AG08396 (cell line): ENCODE measurements at places on chromosomes 3 and 15.

DNA sequence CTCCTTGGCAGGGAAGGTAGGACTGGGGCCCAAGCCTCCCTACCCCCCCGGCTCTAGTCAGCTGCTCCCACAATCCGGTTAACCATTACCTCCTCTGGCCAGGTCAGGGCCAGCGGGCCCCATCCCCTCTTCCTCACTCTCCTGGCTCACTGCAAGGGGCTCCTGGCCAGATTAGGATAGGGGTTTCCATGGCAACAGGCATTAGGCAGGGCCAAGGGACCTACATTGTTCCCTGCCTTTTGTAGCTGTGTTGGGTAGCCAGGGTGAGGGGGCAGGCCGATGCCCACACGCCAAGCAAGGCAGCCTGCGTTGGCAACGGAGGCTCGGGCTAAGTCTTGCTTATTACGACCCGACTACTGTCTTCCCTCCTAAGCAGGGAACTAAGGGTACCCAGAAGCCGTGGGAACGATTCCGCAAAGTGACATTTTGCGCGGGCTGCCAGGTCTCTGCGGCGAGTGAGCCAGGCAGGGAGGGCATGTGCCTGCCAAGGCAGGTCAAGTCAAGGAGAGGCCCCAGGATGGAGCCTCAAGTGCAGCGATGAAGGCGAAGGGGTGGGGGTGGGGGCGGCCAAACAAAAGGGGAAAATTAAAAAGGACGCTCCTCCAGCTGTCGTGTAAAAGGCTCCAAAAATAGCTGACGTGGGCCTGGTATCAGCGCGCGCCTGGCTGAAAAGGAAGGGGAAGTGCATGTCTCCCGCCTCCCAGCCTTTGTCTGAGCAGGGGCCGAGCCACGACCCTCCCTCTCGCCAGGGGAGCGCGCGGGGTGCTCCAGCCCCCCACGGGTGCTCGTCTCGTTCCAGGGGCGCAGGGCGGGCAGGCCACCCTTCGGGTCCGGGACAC, 919 bp downstream of the IDH2 start:
- DNase-seq = no peak

GRCh38 chr15:94295275-94295674, 63.9 kb downstream of the MCTP2 start:
- no peak for DNase-seq

- DNase-seq = peak; percentile 35
Measured at GRCh38 chr3:126476166-126477060, 722 bp upstream of the ZXDC start.

GRCh38 chr3:35448681-35449080, 190.6 kb upstream of the ARPP21 start:
- no peak for DNase-seq

DNA sequence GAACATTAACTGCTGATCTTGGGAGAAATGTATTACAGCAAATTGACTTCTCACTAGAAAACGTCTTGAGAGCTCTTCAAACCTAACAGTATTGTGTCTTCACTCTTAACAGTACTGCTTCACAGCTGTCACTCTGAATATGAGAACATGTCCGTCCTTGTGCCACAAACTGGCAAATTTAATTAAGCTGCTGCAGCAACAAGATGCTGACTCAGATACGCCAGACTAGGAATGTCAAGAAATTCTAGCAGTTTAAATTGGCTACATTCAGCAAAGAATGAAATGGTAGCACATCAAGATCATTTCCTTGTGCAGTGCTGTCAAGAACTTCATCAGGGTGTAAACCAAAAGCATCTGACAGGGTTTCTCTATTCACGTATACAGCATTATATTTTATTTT, 7.6 kb downstream of the ICE2 start:
- DNase-seq = no peak

GRCh38 chr15:90060797-90061196, 41.5 kb downstream of the IDH2 start:
- DNase-seq = no peak

DNA sequence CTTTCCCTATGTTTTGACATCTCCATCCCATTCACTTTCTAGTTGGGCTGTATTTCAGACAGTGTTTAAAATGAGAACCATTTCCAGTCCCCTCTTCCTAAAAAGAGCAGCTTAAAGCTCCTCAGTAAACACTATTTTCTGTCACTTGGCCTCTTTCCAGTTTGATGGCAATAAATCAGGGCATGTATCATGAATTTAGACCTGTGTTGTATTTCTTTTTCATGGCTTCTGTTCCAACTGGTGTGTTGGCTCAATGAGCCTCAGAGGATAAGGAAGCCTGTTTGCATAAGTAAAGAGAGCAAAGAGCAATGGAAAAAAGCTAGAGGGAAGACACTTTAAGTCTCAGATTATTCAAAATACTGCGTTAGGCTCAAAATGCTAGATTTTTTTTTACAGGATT, 7.2 kb downstream of the CCDC80 start:
- DNase-seq = no peak

DNA sequence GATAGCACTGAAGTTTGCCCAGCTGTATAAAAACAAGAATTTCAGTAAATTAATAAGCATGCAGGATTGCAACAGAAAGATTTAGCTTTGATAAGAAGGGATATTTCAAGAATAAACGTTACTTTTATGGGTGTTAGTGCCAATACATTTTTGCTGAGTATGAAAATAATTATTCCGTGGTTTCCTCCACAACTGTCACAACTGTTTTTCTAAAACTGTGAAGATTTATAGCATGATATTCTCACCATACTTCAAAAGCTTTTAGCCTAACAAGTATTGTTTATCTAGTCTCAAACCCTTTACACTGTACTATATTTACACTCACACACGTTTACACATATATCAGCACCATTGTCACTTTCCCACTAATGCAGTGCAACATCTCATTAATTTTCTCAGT, 200.5 kb downstream of the TPRG1 start:
- no peak for DNase-seq

- DNase-seq = no peak
Measured at GRCh38 chr15:62027263-62027565, 33.0 kb downstream of the VPS13C start.

- no peak for DNase-seq
Measured at GRCh38 chr3:183411216-183411922, 17.1 kb downstream of the MCF2L2 start.

DNA sequence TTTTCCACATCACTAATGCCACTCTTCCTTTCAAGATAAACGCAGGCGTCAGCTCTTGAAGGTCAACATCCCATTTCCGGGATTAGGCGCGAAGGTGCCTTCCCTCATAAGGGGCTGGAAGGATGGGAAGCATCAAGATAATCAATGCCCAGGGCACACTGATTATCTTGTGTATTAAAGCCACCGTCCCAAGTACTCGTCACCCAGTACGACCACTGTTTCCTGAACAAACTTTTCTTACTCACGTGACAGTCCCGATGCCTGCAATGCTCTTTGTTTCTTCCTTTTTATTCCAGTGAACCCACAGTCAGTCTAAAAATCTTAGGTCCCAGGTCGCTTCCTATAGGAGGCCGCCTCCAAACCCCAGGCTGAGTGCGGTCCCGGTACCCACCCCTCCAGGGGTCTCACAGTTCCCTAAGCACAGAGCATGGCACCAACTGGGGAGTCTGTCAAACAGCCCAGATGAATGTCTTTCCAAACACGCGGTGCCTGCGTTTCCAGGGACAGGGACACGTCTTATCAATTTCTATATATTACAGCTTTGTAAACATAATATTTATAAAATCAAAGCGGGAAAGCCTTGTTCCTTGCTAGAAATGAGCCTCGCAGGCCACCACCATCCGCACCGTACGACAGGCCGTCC, 589 bp downstream of the ANAPC13 start:
- DNase-seq = no peak

DNA sequence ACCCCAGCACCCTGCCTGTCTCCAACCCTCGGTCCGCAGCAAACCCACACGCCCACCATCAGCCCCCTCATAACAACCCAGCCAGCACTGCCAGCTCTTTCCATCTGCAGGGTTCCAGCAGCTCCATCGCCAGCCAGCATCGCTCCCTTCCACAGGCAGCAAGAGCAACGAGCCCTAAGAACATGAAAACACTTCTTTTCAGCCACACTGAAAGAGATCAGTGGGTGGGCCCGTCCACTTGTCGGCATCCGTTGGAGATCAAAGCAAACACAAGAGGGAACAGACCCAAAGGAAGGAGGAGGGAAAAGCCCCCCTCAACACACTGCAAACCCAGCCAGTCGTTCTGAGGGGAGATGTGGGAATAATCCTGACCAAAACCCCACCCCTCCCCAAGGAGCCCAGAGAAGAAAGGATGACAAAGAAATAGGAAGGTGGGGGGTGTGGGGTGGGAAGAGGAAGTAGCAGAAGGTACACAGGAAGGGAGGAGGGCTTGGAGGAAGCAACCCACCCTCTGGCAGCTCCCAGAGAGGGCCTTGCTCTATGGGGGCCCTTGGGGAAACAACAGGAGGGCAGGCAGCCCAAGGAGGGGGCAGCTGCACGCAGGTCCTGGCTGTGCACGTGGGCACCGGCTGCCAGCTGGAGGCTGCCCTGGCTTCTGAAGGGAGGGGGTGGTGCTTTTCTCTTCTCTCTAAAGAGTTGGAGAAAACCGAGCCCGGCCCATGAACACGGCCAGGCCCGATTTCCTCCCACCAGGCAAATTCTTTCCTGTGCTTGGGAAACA, 473.6 kb upstream of the PROK2 start:
- no peak for DNase-seq

GRCh38 chr3:59064728-59065127, 14.9 kb upstream of the CFAP20DC start:
- no peak for DNase-seq

DNA sequence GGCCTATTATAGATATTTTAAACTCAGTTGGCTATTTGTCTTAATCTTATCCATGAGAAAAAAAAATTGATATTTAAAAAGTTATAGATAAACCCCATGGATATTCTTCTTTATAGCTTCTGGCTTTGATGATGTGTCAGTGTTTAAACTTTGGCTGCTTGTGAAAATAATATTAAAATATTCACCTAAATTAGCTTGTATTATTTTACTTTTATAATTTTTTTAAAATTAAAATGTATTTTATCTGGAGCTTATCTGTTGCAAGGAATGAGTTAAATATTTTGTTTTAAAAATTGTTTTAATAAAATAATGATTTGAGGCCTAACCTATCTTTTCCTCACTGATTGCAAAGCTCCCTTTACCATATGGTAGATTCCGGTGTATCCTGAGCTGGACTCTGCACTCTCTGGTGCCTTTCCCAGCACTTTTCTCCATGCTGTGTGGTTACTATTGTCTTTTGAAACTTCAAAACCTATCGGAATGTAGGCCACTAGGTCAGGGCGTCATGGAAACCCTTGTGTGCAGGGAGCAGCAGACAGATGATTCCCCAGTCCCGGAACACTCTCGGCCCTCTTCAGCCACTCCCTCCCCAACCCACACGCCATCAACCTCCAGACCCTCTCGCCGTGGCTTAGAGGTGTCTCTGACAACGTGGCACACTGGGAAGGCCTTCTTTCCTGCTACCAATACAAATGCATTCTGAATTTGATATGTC, 252.3 kb upstream of the ATP10A start:
- DNase-seq = no peak

DNA sequence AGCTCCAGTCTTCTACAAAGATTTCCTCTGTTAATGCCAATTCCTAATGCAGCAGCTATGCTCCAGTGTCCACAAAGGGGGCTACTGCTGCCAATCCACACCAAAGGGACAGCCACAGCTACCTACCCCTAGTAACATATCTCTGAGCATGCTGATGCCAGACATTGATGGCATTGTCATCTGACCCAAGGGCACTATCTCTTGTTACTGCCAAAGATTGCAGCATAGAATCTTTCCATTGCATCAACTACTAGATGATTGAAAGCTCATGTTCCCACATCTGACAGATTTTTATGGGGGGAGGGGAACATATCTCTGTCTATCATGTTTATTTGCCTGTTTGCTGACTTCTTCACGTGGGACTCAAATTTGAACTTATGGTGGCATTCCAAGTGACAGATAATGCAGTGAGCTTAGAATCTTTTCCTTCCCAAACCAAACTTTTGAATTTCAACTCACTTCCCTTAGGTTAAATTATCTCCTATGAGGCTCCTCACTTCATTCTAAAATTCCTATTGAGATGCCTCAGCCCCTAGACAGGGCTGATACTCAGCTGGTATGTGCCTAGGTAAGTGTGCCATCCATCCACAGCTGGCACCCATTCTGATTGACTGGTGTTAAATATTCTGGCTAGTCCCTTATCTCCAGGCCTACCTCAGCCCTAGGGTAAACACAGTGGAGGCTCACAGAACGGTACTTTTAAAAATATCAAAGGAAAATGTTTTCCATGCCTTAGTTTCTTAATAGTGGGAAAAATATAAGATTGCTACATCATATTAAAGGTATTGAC, 100.3 kb downstream of the STRIT1 start:
- DNase-seq = no peak

GRCh38 chr3:12553921-12554391, 2.9 kb upstream of the MKRN2 start:
- DNase-seq = peak; percentile 30

- DNase-seq = peak; percentile 57
Measured at GRCh38 chr3:44058022-44058867, 183.4 kb upstream of the TOPAZ1 start.

DNA sequence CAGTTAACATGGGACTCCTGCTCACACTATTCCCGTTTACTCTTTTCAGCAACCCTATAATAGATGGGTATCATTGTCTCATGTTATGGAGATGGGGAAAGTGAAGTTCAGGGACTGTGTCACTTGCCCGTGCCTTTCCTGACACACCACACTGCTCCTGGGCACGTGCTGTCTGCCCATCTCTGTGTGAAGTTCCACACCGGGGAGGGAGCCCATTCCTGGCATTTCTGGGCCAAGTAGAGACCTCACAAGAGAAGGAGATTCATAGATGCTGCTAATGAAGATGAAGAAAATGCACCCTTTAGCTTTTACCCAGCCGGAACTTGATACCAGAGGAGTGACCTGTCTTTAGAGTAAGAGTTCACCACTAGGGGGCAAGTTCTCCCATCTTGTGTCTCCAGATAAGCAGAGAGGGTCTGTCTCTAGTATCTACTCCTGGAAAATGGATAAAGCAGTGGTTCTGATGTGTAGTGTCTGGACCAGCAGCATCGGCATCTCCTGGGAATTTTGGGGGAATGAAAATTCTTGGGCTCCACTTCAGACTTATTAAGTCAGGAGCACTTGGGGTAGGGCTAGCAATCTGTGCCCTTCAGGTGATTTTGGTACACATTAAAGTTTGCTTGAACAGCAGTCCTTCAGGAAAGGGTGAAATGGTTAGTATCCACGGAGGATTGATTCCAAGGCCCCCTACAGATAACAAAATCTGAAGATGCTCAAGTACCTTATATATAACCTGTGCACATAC, 2.0 kb upstream of the TOPBP1 start:
- DNase-seq = peak; percentile 64

DNA sequence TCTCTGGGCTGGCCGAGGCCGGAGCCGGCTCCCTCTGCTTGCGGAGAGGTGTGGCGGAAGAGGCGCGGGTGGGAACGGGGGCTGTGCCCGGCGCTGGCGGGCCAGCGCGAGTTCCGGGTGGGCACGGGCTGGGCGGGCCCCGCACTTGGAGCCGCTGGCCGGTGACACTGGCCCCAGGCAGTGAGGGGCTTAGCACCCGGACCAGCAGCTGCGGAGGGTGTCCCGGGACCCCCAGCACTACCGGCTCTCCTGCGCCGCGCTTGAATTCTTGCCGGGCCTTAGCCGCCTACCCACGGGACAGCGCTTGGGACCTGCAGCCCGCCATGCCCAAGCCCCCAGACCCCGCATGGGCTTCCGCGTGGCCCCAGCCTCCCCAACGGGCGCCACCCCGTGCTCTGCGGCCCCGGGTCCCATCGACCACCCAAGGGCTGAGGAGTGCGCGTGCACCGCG, 736.3 kb upstream of the ARRDC4 start:
- no peak for DNase-seq
